H4 (cell line): ENCODE measurements at places on chromosomes 4 and X. TPM values are rescaled to one million over a fixed set of nuclear protein-coding genes. Genes with fewer than 3 reads are reported as not detected.

NLGN3 gene
- 0.25 and 0.31 TPM in 2 replicates for total RNA-seq

- no peak for DNase-seq
These were observed 19.1 kb upstream of the XK start for GRCh38 chrX:37666516-37666915.

DUX4 gene
- not detected in 2 replicates for total RNA-seq

EOLA1 gene
- total RNA-seq: 15.7 and 22.0 TPM in 2 replicates

GRCh38 chrX:84322083-84322827, 134.3 kb upstream of the RPS6KA6 start:
- no peak for DNase-seq

GRCh38 chr4:37661772-37662171, 24.4 kb downstream of the RELL1 start:
- DNase-seq: no peak

GRCh38 chr4:27894951-27895350, 1034.3 kb downstream of the STIM2 start:
- no peak for DNase-seq

PIGA gene
- total RNA-seq: 9.9 and 10.9 TPM in 2 replicates

CWH43 gene
- total RNA-seq: not detected in 2 replicates

DNA sequence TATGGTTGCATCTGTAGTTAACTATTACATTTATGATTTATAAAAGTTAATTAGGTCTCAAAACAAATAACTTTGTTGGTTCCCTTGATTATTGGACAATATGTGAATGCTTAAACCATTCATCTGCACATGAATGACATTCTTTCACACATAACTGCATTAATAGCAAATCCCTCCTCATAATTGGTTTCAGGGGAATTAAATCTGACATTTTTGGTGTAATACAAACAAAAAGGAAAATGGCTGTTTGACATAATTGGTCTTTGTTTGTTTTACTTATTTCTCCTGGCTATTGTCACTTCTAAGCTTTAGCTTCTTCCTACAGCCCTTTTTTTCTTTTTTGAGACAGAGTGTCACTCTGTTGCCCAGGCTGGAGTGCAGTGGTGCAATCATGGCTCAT, 71.9 kb downstream of the TBC1D9 start:
- DNase-seq: no peak

DNA sequence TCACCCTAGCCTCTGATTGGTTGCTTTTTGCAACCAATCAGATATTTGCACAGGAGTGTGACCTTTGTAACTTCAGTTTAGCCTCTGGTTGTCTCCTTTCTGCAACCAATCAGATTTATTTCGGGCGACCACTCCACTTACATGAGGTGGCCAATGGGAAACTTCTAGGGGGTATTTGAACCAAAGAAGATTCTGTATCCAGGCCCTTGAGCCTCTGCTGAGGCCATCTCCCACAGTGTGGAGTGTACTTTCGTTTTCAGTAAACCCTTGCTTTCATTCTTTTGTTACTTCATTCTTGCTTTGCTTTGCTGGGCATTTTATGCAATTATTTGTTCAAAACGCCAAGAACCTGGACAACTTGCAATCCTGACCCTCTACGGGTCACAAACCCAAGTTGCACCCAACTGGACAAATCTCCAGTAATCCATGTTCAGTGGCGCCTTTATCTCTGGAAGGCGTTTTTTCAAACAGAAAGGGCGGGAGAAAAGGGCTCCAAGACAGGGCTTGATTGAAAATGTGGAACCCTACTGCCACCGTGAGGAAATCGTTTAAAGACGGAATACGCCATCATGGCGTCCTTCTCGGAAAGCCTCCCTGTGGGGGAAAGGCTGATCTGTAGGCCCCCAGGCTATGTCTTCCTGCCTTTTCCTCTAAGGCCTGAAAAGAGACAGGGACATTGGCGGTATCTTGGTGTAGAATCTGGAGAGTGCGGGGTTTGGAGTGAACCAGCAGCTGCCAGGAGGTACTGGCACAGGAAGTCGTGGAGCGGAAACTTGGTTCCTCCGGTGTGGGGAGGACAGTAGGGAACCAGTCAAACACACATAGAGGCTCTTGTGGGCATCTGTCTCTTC, 184.6 kb downstream of the OR13H1 start:
- DNase-seq: peak; percentile 81

SEPSECS gene
- 4.7 and 6.5 TPM in 2 replicates for total RNA-seq

MGARP gene
- 0.72 TPM in 1 of 2 replicates, not detected in the other for total RNA-seq

DNA sequence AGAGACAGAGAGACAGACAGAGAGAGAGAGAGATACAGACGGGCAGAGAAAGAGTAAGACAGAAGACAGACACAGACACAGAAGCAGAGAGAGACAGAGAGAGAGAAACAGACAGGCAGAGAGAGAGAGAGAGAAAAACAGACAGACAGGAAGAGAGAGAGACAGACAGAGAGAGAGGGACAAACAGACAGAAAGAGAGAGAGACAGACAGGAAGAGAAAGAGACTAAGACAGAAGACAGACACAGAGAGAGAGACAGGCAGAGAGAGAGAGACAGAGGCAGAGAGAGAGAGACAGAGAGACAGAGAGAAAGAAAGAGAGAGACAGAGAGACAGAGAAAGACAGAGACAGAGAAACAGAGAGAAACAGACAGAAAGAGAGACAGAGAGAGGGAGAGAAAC, 27.2 kb upstream of the NAA11 start:
- no peak for DNase-seq

FAT1 gene
- total RNA-seq: 71.1 and 71.6 TPM in 2 replicates

- DNase-seq: no peak
These were observed 109.9 kb upstream of the DUSP21 start for GRCh38 chrX:44733931-44734330.

RAI2 gene
- total RNA-seq: 0.87 TPM in 1 of 2 replicates, not detected in the other

GAGE12J gene
- not detected in 2 replicates for total RNA-seq

CXCL5 gene
- not detected in 2 replicates for total RNA-seq

TKTL2 gene
- total RNA-seq: not detected in 2 replicates

- DNase-seq: peak; percentile 43
These were observed 230.8 kb upstream of the ANKRD50 start for GRCh38 chr4:124943145-124943889.

- DNase-seq: no peak
These were observed 9.0 kb upstream of the TRPC3 start for GRCh38 chr4:121960818-121961217.

CCDC120 gene
- 0.08 and 0.31 TPM in 2 replicates for total RNA-seq

GC gene
- total RNA-seq: not detected in 2 replicates

- DNase-seq: no peak
These were observed 47.8 kb downstream of the HTT-AS start for GRCh38 chr4:3026540-3026939.

DNA sequence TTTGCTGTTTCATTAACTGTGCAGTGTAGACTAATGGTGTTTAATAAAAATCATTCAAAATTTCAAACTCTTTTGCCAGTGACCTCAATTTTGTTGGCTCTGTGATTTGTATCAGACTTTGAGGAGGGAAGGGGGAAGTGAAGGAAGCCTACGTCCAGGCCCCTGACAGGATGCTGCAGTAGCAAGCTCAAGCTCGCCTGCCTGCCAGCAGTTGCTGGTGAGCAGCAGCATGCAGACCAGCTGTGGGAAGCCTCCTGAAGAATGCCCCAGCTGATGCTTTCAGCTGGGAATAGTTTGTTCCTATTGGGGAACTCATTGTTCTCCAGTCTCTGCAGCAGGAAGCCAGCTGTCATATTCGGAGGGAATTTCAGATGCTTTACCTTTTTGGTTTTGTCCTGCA, 495.2 kb downstream of the AFF2 start:
- no peak for DNase-seq

DNA sequence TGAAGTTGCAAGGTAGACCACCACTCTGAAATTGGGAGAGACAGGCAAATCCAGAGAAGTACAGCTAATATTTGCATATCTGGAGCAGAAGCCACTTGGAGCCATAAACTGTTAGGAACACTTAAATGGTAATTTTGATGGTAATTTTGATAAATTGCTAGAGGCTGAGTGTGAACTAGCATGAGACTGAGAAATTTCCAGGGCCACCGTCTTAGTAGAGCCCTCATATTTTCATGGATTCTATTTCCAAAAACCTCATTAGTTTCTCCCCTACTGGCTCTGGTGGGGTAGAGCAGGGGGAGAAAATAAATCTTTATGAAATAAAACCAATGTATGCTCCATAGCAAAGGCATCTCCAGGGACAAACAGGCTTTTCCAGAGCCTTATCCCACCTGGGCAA, 429.4 kb upstream of the DIPK2B start:
- DNase-seq: no peak

SHOX gene
- 0.08 TPM in 1 of 2 replicates, not detected in the other for total RNA-seq

DNA sequence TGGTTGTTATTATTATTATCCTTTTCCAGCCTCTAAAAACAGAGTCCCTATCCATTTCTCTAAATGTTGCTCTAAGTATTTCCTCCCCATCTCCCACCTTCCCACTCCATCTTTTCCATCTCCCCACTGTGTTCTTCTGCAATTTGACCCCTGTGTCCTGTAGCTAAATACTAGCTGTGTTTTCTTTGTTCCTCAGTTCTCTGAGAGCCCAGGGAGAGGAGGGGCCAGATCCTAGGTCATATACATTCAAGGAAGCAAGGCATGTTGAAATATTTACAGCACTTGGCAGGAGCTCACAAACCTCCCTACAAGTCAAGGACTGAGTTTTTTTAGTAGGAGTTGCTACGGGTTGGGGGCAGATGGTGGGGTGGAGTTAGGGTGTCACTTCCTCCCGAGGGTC, 10.5 kb downstream of the SLC16A2 start:
- DNase-seq: no peak

- DNase-seq: no peak
These were observed 47.9 kb downstream of the STARD8 start for GRCh38 chrX:68695206-68695845.

GRCh38 chr4:185504098-185505047, 30.9 kb downstream of the PDLIM3 start:
- no peak for DNase-seq

- no peak for DNase-seq
These were observed 14.3 kb downstream of the PCDH19 start for GRCh38 chrX:100395781-100396180.

TBC1D9 gene
- total RNA-seq: 11.8 and 12.9 TPM in 2 replicates

GRCh38 chrX:64842492-64842891, 133.8 kb downstream of the ZC4H2 start:
- no peak for DNase-seq

GRCh38 chr4:169612871-169613859, 782 bp upstream of the NEK1 start:
- peak; percentile 58 for DNase-seq

PPP1R2C gene
- not detected in 2 replicates for total RNA-seq

DNA sequence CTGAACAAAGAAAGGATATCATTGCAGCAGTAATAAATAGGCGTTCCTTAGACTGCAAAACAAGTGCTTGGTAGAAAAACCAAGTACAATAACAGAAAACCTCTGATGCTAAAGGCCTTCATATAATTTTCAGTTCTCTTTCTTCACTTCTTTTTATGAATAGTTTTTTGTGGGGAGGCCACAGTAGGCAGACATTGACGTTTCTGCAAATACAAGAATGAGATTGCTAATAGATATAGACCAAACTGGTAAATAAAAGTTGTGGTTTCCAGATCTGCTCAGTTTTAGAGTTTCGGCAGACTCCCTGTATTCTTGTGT, 57.0 kb upstream of the RAP1GDS1 start:
- no peak for DNase-seq

GRCh38 chr4:53116954-53117353, 248.9 kb downstream of the SCFD2 start:
- DNase-seq: no peak

DNA sequence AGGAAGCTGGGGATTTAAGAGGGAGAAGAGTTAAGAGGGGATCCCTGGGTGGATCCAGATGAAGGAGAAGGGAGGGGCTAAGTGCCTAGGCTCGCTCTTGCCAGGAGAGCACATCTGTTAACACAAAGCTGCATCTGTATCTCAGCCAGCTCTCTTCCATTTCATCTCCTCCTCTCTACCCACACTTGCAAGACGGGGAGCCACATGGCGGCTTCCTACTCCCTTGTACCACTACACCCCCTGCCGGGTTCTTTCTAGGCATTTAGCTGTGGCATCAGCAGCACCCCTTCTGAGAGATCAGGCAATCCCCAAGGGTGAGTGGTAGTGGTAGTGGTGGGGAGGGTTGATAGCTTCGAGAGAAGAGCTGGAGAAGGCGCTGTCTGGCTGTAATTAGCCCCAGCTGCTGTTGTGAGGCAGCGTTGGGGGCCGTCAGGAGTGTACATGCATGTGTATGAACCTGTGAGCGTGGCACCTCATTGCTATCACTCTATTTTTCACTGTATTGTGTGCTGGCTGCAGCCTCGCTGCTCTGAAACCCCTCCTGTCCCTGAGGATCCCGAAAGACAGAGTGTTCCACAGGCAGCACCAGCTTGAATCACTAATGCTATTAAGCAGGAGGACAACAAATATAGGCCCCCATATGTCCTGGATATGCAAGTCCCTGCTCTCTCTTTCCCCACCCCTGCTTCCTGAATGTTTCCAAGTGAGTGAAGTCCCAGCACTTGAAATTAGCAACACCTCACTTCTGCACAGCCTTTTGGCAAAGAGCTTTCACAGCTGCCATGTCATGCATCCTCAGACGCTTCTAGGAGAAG, 73.7 kb downstream of the RTL9 start:
- DNase-seq: no peak

UGT2A1 gene
- not detected in 2 replicates for total RNA-seq

DNA sequence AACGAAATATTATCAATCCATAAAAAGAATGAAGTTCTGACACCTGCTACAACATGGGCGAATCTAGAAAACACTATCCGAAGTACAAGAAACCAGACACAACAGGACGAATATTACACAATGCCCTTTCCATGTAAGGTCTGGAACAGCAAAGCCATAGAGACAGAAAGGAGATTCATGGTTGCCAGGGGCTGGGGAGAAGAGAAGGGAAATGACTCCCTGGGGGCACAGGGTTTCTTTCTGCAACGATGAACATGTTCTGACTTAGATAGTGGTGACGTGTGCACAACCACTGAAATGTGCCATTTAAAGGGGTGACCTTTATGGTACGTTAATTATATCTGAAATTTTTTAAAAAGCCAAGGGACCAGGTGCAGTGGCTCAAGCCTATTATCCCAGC, 28.3 kb downstream of the GPR143 start:
- DNase-seq: no peak

- no peak for DNase-seq
These were observed 9.8 kb upstream of the HERC3 start for GRCh38 chr4:88582493-88582892.

DNA sequence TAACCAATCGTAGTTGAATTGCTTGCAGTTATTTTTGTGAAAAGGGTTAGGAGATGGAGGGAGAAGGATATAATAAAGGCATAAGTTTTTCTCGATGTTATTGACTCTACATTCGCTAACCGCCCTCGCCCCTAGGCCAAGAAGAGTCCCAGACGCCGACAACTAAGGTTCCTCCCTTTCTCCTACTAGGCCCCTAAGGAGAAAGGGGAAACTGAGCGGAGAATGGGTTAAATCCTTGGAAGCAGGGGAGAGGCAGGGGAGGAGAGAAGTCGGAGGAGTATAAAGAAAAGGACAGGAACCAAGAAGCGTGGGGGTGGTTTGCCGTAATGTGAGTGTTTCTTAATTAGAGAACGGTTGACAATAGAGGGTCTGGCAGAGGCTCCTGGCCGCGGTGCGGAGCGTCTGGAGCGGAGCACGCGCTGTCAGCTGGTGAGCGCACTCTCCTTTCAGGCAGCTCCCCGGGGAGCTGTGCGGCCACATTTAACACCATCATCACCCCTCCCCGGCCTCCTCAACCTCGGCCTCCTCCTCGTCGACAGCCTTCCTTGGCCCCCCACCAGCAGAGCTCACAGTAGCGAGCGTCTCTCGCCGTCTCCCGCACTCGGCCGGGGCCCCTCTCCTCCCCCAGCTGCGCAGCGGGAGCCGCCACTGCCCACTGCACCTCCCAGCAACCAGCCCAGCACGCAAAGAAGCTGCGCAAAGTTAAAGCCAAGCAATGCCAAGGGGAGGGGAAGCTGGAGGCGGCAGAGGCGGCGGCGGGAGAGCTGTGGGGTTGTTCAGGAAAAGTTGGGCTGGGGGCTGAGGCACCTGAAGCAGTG, 5.9 kb downstream of the ATOH1 start:
- no peak for DNase-seq
